ENCODE measurements at places on chromosomes 1 and 21. TPM values are rescaled to one million over a fixed set of nuclear protein-coding genes. Genes with fewer than 3 reads are reported as not detected.

- no peak for DNase-seq
Observed at GRCh38 chr1:39590546-39590945, 14.0 kb upstream of the PABPC4 start.

- DNase-seq: no peak
Observed at GRCh38 chr1:245131026-245131393, 23.8 kb upstream of the KIF26B start.

DNA sequence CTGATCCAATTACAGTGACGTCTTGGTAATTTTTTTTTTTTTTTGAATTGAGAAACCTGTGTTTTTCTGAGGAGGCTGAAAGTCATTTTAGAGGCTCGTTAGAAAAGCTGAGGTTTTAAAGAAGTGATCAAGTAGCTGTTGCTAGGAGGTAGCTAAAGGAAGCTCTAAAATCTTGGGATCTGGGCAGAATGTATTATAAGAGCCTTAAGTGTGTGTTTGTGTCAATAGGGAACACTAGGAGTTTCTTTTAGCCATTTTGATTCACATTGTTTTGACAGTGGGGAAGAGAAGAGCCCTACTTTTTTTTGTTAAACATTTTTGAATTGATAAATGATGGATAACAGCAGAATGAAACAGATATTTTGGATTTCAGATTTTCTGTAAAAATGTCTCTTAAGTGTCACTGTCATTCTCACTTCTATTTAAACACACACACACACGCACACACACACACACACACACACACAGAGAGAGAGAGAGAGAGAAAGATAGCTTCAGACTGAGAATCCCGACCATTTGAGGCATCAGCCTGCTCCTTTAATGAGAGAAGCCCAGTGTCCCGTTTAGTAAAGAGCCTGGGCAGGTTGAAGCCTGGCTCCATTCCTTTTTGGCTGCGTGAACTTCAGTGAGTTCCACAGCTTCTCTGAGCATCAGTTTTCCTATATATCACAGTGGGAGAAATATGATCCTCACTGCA lies 79.1 kb upstream of the GPR88 start:
- DNase-seq: peak; percentile 17

DNA sequence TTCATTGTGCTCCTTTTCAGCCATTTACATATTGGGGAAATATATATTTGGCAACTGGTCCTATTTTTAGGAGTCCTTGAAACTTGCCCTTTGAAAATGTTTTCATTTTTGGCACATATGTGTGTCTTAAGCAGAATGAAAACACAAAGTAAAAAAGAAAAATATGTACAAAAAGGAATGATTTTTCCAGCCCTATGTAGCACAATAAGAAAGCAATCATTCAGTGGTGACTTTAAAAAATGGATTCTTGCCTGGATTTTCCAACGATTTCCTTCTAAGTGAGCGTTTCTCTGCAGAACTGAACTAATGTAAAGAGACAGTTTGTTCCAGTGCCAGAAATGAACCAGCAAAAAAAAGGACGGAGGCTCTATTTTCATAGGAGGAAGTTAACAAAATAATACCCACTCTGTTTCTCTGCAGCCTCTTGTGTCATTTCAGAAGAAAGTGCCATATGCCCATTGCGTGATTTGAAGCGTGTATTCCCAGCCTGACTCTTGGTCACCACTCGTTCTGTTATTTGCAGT lies 340.1 kb downstream of the SETD4 start:
- DNase-seq: peak; percentile 71

DNA sequence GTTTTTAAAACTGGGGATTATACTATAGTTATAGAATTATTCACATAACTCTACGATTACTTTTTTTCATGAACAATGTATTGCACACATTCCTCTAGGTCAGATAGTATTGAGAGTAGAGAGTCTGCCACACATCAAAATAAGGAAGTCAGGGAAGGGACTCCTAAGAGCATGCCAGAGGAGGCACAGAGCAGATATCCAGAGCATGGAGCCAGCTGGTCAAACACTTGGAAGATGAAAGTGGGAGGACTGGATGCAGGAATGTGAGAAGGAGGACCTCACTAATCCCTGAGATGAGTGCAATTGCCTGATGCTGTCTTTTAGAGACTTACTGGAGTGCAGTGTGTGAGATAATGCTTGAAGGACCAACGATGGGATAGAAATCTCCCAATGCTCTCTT lies 9.6 kb upstream of the RFX5 start:
- peak; percentile 32 for DNase-seq

GRCh38 chr1:223421025-223421424 lies 27.8 kb downstream of the CCDC185 start:
- no peak for DNase-seq

GRCh38 chr21:39638281-39638680 lies 25.5 kb downstream of the B3GALT5 start:
- no peak for DNase-seq

DNA sequence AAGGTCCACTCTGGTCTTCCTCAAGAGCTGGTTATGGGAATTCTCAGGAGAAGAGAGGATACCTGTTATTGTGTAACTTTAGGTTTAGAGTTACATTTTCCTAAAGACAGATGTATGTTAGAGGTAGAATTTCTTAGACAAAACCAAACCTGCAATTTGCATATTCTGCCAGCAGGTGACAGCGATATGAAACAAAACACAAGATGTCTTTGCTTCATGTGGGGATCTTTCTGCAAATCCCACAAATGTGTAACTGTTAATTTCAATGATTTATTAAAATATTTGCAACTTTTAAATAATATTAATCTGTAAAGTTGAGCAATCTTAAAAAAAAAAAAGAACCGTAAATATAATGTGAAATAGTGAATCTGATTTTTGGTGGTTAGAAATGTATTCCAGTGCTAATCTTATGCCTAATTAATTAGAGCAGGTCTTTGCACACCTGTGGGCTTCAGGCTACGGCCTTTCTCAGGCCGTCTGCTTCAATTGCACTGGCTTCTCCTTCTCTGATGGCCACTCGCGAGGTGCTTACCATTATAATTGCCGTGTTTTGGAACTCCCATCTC lies 33.4 kb downstream of the FAM78B start:
- DNase-seq: no peak

The DMBX1 gene
- total RNA-seq: not detected

The SLC26A9 gene
- total RNA-seq: 0.10 TPM

The RNU1-4 gene
- under 0.01 TPM for total RNA-seq

The SELL gene
- 4.3 TPM for total RNA-seq

The U2AF1 gene
- total RNA-seq: 33.4 TPM
